ENCODE measurements at places on chromosomes 4 and X.

GRCh38 chr4:39036172-39036571 is 4.0 kb upstream of the TMEM156 start:
- no peak for DNase-seq

GRCh38 chrX:2608638-2609430 is 82.3 kb upstream of the CD99 start:
- peak; percentile 56 for DNase-seq

DNA sequence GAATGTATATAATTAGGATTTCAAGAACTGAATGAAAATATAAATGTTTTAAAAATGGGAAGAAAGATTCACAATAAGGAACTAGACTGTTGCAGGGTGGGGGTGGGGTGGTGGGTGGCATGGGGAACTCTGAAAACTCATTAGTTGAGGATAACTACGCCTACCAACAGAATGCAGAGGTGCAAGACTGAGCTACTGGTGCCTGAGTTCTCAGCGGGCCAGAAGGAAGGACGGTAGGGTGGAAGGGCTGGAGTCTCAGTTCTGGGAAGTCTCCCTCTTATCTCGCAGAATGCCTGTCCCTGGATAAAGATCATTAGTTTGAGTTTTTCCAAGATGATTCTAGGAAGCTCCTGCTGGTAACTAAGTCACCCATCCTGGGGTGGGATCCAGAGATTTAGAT is 1.3 kb upstream of the SOD3 start:
- no peak for DNase-seq

DNA sequence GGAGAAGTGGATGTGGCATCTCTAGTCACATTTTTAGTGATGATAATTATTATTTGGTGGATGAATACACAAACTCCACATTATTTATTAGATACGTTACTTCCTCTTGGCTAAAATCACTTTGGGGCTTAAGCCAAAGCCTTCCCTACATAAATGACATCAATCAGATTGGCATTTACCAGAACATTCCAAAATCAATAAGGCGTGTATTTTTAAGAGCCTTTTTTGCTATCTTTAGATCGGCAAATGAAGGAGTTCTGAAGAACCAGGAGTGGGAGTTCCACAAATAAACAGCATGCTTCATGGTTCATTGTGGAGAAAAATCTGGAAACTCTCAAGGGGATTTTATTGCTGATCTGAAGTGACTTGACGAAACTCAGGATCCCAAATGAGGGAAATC is 89.7 kb downstream of the AMELX start:
- DNase-seq, result no peak

- no peak for DNase-seq
These were observed 12.7 kb downstream of the FGFRL1 start for GRCh38 chr4:1023895-1024740.

- no peak for DNase-seq
These were observed 139.8 kb upstream of the GK2 start for GRCh38 chr4:79547851-79548250.

Data from stimulated activated CD8-positive, alpha-beta memory T cell treated with anti-CD3 and anti-CD28 coated beads, Interleukin-4, amount 100 ng/mL, for 4 hours (primary cell).